Stimulated activated CD4-positive, alpha-beta T cell treated with anti-CD3 and anti-CD28 coated beads, Interleukin-4, amount 100 ng/mL, for 48 hours (primary cell): ENCODE measurements at places on chromosomes 7 and 10.
A peak's percentile ranks its signal among the peaks of the same experiment; 100 is the strongest.

DNA sequence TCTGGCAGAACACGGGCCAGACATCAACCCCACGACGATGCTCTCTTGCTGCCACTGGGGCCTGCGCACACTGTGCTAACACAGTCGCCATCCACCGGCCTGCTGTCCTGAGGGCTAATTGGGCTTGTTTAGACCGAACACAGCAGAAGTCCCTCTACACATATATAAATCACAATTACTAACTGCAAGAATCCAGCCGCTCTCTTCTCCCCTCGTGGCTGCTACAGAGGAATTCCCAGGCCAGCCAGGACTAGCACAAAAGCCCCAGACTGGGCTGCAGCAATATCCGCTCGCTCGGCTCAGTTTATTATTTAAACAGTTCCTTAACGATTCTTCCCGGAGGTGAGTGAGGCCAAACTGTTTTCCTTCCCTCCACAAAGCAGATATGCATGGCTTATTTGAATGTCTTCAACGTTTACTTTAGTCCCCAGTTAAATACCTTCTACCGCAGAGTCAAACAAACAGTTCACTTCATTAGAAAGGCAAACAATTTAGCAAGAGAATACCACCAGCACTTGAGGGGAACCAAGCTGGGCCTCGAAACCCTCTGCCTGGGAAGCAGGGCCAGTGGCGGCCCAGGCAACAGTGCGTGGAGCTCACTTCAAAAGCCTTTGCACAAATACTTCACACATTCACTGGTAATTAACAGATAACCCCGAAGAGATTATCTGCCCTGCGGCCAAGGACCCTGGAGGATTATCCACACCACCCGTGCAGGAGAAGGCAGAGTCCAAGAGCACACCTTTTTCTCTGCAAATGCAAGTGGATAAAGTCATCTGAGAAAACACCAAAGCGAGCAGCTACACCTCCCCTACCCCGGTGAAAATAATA, 145.3 kb downstream of the GLI3 start:
- DNase-seq: no peak

DNA sequence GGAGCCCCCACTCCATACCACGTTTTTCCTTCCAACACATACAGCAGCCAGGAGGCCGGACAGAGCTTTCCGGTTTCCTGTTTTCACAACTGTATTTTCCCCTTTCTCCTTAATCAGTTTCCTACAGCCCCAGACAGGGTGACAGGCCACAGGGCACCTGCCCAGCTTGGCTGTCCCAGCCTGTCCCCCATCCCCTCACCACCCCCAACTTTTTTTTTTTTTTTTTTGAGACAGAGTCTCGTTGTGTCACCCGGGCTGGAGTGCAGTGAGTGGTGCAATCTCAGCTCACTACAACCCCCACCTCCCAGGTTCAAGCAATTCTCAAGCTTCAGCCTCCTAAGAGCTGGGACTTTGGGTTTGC, 10.3 kb upstream of the HSPB1 start:
- DNase-seq: no peak

DNA sequence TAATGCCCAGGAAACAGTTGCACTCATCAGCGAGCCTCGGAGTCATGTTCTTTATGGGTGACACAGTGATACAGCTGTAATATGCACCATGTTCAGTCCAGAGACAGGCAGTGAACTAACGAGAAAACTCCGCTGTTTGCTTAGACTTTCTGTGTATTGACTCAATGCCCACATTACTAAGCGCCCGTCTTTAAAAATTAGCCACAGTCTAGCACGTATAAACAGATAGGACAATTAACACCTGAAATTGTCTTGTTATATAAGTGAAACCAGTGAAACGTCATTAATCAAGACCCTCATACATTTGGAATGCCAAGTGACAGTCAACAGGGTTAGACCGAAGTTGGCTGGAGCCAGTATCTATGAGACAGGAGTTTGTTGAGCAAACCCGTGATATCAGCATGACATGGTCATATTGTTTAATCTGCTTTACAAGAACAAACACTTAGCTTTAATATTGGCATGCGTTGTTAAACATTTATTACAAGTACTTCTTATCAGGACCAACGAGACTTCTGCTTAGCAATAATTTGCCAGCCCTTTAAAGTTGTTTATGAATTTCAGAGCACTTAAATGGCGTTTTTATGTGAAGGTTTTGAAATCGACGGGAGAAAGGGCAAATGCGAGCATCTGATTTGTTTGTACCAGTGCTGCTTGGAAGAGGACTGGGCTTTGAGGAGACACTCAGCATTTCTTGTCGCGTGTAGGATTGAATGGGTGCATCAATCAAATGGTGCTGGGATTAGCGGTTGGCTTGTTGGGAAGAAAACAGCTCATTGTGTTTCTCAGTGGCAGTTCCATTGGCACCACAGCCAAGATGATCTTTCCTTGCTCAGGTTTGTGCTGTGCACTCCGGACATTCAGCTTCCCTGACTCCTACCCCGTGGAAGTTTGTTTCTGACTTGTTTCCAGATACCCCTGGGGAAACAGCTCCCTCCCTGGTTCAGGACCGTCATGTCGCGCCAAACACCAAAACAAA, 56.3 kb downstream of the CAMK1D start:
- DNase-seq: no peak

DNA sequence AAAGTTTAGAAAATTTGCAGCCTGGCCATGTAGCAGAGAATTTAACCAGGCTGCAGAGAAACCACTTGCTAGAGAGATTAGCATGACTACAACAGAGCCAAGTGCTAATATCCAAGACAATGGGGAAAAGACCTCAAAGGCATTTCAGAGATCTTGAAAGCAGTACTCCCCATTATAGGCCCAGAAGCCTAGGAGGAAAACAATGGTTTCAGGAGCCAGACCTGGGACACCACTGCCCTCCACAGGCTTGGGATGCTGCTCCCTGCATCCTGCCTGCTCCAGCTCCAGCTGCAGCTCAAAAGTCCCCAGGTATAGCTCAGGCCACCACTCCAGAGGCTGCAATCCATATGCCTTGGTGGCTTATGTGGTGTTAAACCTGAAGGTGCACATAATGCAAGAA, 101.5 kb upstream of the TMEM72 start:
- DNase-seq: no peak

- DNase-seq: peak; percentile 16
These were observed 28.2 kb downstream of the COL26A1 start for GRCh38 chr7:101390901-101391301.

- DNase-seq: no peak
These were observed 675.3 kb downstream of the INHBA start for GRCh38 chr7:41027428-41028115.

- DNase-seq: no peak
These were observed 77.1 kb downstream of the ABCC2 start for GRCh38 chr10:99859585-99859984.

GRCh38 chr10:24370877-24371276, 161.9 kb downstream of the KIAA1217 start:
- no peak for DNase-seq

- no peak for DNase-seq
These were observed 60.6 kb upstream of the LAMB1 start for GRCh38 chr7:108063520-108063933.

- DNase-seq: no peak
These were observed 26.1 kb downstream of the IL15RA start for GRCh38 chr10:5951167-5951711.

DNA sequence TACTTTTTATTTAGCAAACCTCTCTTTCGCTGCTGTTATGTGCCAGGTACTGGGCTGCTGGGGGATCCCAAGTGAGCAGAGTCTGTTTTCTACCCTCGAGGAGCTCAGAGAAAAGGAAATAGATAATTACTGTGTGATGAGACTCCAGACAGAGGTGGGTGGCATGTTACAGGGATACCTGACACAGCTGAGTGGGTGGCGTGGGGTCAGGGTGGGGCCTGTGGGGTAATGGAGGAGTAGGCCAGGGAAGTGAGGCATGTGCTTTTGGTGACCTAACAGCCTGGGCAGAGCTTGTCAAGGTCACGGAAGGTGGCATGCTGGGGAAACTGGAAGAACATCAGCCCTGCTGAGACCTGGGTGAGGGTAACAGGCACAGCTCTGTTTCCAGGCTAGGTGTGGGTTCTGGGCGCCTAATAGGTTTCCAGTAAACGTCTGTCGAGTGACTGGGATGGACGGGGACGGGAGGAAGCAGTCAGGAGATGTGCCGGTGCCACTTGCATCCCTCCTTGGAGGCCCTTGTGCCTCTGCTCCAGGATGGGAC, 36.5 kb upstream of the MMD2 start:
- DNase-seq: no peak

GRCh38 chr10:24869354-24870015, 82.9 kb downstream of the PRTFDC1 start:
- no peak for DNase-seq

- DNase-seq: peak; percentile 72
These were observed 11.2 kb downstream of the IL2RA start for GRCh38 chr10:6050801-6051445.

DNA sequence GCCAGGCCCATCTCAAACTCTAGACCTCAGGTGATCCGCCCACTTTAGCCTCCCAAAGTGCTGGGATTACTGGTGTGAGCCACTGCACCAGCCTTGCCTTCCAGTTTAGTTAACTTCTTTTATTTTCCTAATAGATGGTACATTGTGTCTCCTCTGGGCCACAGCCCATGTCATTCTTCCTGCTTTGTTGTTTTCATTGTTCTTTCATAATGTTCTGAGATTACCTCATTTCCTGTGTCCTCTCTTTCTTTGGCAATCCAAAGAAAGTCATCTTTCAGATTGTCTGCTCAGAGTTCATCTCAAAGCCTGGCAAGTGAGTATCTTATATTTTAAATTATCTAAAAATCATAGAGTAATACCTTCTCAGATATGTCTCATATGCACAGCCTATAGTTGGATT, at the start of gene OLAH:
OLAH (plus strand) TSS at position 270 of the 400 bp plus-strand sequence. CDS start 3,346 bp downstream, outside the sequence.
- DNase-seq: no peak

- no peak for DNase-seq
These were observed 171.4 kb downstream of the SFMBT2 start for GRCh38 chr10:7239312-7239985.

- DNase-seq: no peak
These were observed 6.2 kb downstream of the HHEX start for GRCh38 chr10:92695679-92696605.

- no peak for DNase-seq
These were observed 994.9 kb downstream of the REEP3 start for GRCh38 chr10:64515970-64516699.

DNA sequence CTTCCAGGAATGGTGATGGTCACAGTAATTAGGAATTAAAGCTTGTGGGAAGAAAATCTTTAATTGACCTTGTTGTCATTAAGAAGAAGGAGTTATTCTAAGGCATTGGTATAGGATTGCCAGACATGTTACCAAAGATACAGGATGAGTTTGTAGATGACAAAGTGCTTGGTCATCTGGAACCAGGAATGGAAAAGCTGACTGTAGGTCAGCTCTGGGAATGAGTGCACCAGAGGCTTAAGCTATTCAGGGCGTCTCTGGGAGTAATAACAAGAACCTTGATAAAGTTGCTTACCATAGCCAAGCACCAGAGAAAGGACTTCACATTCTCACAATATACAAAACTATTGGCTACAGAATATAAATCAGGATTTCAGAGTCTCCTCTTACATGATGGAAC, 89.0 kb downstream of the PHTF2 start:
- no peak for DNase-seq

- no peak for DNase-seq
These were observed 6.5 kb upstream of the PGAM2 start for GRCh38 chr7:44071726-44072363.

DNA sequence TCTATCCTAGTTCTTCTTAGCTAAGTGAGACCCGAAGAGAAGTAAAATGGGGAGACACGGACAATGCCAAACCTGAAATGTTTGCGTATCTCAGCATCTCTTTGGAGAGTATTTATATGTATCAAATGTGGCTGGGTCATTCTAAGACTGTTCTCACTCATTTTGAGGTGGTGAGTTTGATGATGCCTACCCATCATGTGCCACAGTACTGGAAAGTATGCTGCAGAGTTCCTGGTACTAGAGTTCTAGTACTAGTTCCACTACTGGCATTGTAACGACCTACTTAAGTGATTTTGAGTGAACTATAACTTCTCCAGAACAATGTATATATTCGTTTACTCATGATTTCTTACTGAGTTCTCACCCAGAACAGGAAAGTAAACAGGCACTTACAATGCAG, 41.9 kb downstream of the ARMC3 start:
- DNase-seq: no peak

DNA sequence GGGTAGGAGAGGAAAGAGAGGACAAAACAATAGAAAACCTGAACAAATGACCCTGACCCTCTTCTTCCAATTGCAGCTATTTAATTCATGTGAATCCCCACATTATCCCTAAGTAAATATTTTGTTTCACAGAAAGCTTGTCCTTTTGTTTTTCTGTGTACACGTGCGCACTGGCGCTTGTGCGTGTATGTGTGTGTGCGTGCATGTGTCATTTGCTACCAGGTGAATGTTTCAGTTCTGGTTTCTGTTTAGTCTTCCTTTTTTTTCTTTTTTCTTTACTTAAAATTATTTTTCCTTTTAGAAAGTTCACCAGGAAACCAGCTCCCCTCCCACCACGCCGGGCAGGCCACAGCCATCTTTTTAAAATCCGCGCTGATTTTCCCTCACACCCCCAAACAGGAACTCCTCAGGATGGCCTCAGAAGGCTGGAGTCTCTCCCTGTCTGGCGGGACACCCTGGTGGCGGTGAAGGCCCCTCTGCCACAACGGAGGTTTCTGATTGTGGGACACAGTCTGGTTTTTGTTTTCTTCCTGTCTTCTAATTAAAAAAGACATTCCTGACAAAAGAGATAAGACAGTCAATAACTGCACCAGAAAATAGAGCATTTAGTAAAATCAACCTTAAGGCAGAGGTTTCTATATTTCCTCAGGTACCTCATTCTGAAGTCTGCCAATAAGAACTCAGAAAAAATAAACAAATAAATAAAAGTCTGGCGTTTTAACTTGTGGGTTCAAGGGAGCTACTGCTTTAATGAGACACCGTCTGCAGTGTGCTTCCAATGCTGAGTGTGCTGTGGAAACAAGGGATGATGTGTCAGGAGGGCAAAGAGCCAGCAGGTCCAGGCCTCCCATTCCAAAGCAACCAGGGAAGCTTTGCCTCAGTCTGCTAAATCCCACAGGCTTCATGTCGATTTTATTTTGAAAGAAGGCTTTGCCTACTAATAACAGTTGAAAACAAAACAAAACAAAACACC, 17.4 kb downstream of the IRF5 start:
- no peak for DNase-seq

DNA sequence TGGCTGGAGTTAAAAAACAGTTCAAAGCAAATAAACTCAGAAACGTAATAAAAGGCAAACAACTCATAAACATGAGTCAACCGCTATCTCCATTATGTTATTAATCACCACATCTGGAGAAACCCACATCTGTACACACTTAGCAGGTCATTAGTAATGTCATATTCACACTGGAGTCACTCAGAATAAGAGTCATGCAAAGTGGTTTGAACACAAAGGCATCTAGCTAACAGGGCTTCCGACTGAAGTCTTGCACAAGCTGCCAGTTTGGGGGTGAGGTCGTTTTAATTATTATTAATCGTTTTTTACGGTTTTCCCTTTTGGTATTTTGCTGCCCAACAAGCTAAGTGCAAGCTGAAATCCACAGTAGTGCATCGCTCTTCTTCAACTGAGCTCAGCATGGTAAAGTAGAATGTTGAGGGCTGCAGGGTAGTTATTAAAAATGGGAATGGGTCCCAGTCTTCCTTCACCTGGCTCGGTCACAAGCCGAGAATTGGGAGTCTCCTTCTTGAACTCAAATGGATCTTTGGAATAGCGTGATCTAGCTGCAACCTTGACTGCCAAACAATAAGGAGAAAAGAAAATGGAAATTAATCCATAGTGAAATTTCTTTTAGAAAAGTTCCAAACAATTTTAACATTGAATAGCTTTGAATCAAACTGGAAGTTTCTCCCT, 663.5 kb downstream of the KCNMA1 start:
- DNase-seq: no peak
